Sigmoid colon (tissue), 7 donors: ENCODE measurements at places on chromosomes 13 and 19.

DNA sequence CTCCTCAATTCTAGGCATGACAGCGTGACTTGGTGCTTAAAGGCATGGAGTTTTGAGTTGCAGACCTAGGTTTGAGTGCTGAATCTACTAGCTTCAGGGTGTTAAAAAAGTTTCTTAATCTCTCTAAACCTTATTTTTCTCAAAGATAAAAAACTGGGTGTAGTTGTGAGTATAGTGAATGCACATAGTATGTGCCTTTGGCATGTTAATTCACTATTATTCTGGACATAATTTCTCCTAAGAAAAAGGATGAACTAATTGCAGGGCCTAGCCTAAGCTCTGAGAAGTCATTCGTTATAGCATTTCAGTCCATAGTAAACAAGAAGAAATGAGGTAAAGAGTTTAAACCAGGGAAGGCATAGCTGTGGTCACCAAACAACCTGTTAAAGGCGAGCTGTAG is 149.0 kb downstream of the LACC1 start:
- DNase-seq, result no peak

DNA sequence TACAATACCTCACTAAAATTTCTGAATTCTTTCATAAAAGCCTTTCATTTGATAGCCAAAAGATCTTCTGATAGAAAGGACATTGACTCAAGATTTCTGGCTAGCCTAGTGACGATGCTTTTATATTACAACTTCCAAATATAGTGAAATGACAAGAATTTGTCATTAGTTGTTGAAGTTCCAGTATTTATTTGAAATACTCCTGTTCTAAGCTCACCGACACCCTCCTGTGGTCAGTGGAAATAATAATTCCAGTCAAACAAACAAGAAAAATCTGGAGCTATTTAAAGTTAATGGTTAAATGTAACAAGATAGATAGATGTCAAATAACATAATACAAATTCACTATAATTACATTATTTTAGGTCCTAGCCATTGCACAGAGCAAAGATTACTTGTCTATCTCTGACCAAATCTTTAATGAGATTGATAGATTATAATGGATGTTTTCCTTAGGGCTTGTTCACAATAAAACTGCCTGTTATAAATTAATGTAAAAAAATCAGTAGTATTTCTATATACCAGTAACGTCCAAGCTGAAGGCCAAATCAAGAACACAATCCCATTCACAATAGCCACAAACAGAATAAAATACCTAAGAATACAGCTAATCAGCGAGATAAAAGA is 195.5 kb downstream of the RGCC start:
- no peak for DNase-seq

GRCh38 chr19:24078680-24079079 is 8.3 kb upstream of the ZNF254 start:
- DNase-seq, result no peak

DNA sequence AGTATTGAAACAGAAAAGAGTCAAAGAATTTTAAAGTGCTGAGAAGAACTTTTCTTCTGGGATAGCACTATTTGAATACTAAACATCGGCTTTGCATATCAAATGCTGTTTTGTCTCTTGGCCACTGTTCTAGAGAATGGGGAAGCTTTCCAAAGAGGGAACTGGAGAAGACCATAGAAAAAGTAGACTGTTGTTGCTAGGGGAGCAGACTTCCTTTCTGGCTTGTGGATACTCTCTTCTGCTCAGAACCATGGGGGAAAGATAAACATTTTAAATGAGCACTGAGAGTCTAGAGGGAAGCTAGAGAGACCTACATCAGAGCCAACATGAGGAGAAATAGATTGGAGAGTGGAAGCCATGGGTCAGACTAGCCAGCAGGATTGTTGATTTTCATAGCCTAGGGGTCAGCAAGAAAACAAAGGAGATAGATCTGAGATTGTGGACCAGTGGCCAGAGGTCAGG is 315.7 kb downstream of the KCTD12 start:
- DNase-seq, result no peak

GRCh38 chr13:76950101-76950500 is 1.8 kb downstream of the ACOD1 start:
- DNase-seq, result no peak

- no peak for DNase-seq
Observed at GRCh38 chr19:16957151-16957701, 68.4 kb downstream of the F2RL3 start.
